ENCODE measurements at places on chromosomes 5 and 9. TPM values are rescaled to one million over a fixed set of nuclear protein-coding genes. Genes with fewer than 3 reads are reported as not detected.
A peak's percentile ranks its signal among the peaks of the same experiment; 100 is the strongest.

Gene PCDHB10
- 1.3 TPM for total RNA-seq

Gene ABO
- total RNA-seq: not detected

- no peak for DNase-seq
Measured at GRCh38 chr9:32345243-32345642, 39.2 kb upstream of the ACO1 start.

GRCh38 chr9:132820169-132820944 lies 57.7 kb downstream of the AK8 start:
- no peak for DNase-seq

DNA sequence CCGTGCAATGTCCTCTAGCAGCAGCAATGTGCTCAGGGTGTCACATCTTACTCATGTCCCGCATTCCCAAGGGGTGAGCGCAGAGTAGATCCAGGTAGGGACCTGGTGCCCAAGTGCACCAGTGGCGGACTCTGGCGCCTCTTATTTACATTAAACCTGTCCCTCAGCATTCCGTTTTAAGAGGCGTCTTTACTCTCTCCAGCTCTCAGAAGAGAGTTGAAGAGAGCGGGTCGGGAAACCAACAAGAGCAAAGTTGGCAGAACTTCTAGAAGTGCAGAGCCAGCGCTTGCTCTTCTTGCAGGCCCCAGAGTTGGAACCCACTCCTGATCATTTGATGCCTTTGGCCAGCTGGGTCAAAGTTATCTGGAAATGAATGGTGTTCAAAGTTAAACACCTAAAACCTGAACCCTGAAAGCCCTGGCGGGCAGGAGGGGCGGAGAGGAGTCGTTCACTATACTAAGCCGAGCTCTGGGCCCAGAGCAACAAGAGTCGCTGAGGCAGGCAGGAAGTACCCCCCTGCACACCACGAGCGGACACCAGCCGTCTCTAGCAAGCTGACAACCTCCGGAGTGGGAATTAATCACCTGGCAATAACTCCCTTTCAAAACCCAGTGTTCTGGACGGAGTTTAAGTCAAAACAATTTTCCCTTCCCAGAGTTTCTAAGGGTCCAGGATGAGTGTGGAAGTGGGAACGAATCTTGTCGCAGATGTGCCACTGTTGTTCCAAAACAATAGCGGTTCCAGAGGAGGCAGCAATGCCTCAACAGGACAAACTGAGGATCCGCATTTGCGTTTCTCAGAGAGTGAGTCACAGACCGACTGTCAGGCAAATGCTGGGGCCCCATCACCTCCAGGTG lies 122.8 kb downstream of the TMEM161B start:
- peak; percentile 80 for DNase-seq

DNA sequence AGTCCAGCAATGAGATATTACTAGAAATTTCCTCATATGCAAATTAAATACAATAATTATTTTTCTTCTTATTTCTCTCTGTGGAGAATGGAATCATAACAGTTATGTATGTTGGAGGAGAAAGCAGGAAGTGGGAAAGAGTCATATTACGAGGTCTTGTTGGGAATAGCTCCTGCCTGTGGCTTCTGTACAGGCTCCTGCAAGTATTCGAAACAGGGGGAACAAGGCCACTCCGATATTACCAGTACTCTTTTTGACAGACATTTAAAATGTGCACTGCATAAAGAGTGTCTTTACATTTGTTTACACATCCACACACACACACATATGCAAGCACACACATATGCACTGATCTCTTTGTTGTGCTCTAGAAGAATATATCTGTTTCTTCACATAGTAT lies 812.0 kb upstream of the ZNF608 start:
- DNase-seq: no peak

GRCh38 chr9:78831726-78832125 lies 534.8 kb downstream of the PSAT1 start:
- peak; percentile 48 for DNase-seq

DNA sequence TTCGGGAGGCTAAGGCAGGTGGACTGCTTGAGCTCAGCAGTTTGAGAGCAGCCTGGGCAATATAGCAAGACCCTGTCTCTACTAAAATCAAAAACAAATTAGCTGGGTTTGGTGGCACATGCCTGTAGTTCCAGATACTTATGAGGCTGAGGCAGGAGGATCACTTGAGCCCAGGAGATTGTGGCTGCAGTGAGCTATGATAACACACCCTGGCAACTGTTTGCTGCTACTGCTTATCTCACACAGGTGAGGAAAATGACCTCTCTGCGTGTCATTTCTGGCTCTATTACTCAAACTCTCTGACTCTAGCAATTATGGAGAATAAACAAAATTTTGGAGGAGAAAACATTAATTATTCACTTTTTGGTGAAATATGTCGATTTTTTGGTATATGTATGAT lies 45.3 kb upstream of the TMC1 start:
- no peak for DNase-seq

GRCh38 chr9:137778336-137778735 lies 99.2 kb upstream of the CACNA1B start:
- no peak for DNase-seq
